ENCODE measurements at places on chromosomes 12 and 14.
A peak's percentile ranks its signal among the peaks of the same experiment; 100 is the strongest.

DNA sequence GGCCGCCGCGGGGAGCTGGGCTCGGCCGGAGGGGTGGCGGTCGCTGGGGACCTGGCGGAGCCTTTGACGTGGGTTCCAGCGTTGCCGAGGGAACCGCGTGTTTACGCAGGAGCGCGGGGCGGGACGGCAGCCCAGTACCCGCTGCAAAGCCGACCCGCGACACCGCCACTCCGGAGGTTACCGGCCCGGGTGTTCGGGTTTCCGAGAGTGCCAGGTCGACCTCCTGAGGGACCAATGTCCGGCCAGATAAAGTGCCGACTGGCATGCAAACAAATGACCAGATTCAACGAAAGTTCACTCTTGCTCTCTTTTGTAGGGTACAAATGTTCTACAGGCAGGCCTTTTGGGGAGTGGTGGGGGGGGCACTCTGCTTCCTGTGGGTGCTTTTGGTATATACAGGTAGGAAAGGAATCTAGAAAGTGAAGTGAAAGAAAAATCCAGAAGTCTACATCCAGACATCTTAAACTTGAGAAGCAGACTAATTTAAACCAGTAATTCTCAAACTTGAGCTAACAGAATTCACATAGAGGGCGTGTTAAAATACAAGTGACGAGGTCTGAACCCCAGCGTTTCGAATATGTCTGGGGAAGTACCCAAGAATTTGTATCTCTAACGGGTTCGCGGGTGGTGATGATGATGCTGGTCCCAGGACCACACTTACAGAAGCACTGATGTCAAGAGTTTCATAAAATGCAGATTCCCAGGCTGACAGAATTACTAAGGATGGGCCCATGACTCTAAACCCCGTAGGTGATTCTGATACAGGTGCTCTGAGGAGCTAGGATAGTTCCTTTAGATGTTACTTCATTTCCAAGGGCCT, at the start of gene GPR135:
GPR135 (minus strand) TSS at position 65 of the 820 bp plus-strand sequence. CDS start 154 bp downstream, outside the sequence.
- DNase-seq = peak; percentile 23

DNA sequence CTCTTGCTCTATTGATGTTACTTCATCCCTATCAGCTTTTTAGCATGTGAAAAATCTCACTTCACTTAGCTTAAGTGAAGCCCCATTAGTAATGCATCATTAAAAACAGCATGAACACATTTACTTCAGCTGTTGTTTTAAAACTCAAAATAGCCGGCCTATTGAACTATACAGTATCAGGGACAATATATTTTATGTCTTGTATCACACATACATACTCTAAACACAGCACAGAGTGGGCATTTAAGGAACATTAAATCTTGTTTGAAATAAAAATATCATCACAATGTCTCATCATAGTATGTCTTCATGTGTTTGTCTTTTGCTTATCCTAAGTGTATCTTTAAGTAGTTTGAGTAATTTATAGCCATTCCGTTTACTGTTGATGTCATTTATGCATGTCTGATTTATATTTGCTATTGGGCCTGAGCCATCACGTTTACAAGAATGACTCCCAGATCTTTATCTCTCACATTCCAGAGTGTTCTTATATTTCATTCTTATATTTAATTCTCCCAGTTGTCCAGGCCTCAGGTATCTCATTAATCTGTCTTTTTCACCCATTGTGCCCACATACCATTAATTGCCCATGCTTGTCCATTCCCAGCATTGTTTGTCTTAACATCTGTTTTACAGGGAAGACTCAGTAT, 57.5 kb downstream of the ARHGAP5 start:
- DNase-seq = no peak

- DNase-seq = no peak
These were observed 19.4 kb downstream of the KTN1 start for GRCh38 chr14:55599250-55599879.

DNA sequence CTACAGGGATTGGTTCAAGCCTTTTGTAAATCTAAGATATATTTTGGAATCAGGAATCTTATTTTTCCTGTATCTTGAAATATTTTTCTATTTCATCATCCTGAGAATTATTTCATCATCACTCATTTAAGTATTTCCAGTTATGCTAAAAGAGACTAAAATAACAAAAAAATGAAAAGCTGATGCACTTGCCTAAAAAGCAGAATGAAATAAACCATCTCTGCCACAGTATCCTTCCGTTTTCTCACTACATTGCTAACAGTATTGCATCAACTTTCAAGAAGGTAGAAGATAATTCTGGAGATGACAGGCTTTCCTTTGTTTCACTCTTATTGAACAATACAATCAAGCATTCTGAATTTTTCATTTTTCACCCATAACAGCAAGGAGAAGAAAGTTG, 31.1 kb upstream of the EIF5 start:
- DNase-seq = no peak

GRCh38 chr12:24197532-24197931, 248.1 kb upstream of the SOX5 start:
- DNase-seq = no peak

DNA sequence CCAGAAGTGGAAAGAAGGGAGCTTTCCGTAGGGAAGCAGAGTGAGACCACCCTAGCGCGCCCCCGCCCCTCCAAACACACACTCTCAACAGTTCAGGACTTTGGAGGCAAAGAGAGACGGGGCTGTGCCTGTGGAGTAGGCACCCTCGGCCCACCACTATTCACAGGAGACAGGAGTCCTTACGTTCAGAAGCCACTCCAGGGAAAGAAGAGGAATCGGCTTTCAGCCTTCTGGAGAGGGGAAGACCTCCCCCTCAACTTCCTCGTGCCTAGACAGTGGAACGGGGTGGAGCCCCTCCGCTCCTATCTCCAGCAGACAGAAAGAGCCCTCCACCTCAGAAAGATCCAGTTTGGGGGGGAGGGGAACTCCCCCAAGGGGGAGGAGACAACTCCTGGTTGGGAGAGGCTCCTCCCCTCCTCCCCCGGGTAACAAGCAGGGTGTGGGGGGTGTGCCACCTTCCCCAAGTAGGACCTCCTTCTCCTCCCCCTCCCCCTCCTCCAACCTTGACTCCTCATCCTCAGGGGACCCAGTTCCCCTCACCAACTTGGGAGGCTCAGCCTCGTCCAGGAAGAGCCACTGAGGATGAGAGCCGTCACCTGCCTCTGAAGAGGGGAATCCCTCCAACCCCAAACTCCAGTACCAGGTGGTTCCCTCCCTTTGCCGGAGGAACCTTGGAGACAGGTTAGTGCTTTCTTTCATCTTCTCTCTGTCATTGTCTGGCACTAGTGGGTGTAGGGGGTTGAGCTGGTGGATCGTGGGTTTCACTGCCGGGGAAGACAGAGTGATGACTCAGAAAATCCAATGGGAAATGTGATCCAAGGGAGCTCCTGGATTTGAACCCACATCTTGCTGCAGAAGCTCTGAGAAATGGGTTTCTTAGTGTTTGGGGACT, 883 bp downstream of the FOXJ2 start:
- DNase-seq = peak; percentile 41

GRCh38 chr14:67440513-67440912, 28.5 kb upstream of the PLEK2 start:
- no peak for DNase-seq

DNA sequence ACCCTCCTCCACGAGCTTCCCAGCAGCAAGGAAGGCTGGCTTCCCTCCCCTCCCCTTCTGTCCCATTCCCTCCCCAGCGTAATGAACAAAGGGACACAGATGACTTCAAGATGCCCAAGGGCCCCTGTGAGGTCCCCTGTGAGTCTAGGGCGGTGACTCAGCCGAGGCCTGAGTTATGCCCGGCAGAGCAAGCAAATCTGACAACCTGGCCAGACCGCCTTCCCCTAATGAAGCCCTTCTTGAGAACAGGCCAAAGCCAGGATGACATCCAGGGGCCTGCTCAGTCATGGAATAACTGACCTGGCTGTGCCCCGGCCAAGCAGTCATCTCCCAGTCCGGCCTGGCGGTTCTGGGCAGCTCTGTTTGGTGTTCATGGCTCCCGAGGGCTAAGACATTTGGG, 89.2 kb downstream of the DICER1 start:
- no peak for DNase-seq

- DNase-seq = peak; percentile 51
These were observed 2.7 kb downstream of the PTHLH start for GRCh38 chr12:27969624-27970400.

GRCh38 chr14:25049093-25049567, 817 bp downstream of the STXBP6 start:
- DNase-seq = no peak

DNA sequence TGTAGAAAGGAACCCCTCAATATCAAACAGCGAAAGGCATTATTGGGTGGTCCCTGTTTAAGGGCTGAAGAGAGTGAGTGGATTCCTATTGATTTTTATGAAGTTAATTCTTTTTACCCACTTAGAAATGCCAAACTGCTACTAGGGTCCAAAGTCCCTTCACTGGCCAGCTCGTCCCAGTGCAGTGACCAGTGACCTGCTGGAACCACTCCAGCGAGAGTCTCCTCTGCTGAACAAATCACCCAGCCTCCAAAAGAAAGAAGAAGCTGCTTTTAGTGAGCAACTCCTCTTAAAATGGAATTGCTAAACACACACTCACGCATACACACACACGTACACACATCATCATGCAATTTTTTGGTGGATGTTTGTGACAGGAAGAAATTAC, 198.2 kb upstream of the PLEKHG7 start:
- DNase-seq = no peak

- DNase-seq = no peak
These were observed 23.5 kb upstream of the AMN start for GRCh38 chr14:102898776-102899515.

DNA sequence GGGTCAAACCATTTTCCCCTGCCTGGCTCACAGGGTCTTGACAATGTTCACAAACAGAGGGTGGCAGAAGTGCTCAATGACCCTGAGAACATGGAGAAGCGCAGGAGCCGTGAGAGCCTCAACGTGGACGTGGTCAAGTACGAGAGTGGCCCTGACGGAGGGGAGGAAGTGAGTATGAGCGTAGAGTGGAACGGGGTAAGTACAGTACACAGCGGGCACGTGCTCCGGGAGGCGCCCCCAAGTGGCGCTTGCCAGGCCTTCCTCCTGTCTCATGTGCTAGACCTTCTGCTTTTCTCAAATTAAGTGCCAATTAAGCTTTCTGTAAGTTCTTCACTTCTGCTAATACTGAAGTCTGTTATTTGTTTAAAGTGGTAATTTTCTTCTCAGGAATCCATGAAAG, 35.9 kb downstream of the XRCC3 start:
- DNase-seq = peak; percentile 18

- DNase-seq = no peak
These were observed 15.5 kb downstream of the COX14 start for GRCh38 chr12:50127546-50127945.

DNA sequence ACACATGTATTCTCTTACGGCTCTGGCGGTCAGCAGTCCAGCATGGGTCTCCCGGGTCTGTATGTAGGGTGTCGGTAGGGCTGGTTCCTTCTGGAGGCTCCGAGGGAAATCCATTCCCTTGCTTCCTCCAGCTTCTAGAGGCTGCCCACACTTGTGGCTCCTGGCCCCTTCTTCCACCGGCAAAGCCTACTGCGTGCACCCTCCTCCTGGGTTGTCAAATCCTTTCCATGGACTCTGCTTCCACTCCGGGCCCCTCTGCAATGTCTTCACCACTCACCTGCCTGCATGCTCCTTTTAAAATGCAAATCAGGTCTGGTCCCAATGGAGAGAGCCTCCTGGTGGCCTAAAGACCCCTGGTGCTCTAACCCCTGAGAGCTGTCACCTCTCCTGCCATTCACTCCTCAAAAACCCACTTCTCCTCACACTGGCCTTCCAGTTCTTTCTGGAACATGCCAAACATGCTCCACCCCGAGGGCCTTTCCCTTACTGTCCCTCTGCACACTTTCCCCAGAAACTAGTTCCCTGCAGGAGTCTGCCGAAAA, 108.5 kb downstream of the DICER1 start:
- DNase-seq = no peak

DNA sequence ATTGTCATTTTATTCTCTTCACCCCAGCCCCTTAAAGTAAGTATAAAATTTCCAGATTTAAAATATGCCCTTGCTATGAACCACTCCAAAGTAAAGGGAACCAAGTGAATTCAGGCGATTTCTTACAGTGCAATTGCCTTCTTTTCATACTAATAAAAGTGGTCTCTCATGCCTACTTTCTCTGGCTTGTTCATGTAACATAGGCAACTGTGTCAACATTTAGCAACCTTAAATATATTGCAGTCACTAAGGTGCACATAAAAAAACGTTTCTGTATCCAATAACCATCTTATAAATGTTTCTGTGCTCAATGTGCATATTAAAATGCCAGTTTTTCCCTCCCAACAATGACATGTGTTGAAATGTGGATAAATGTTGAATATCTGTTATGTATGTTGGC, 271.6 kb upstream of the DCN start:
- DNase-seq = no peak

- DNase-seq = no peak
These were observed 241.1 kb downstream of the SPTSSA start for GRCh38 chr14:34220921-34221320.
